ENCODE measurements at places on chromosomes 11 and 22. TPM values are rescaled to one million over a fixed set of nuclear protein-coding genes. Genes with fewer than 3 reads are reported as not detected.

DNA sequence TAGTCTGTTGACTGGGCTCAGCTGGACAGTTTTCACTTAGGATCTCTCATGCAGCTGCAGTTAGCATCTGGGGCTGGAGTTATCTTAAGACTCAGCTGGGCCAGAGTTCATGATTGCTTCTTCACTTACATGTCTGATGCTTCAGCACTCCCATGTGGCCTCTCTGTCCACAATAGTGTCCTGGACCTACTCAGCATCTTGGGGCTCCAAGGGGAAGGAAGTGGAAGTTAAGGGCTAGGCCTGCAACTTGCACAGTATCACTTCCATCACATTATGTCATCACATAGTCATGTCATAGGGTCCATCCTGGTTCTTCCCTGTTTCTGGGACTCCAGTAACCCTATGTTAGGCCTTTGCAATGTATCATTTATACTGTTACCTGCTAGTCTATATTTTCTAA, 115.9 kb downstream of the C11orf65 start:
- DNase-seq = no peak

DNA sequence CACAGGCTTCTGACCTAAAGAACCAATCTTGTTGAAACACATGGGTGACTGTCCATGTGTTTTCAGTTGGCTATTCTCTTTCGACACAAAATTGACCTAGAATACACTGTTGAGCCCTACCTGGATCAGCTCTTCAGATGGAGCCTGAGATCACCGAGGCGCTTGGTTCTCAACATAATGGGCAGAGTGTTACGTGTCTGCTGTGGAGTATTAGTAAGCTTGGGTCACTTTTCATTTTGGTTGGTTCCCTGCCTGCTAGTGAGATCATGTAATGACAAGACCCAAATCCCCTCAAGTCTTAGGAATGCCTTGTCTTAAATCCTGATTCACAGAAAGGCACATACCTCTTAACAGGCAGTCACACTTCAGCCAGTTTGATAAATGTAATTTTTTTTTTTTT, 8.7 kb downstream of the MED19 start:
- DNase-seq = no peak

- no peak for DNase-seq
Measured at GRCh38 chr11:19633276-19633675, 79.4 kb upstream of the NAV2 start.

DNA sequence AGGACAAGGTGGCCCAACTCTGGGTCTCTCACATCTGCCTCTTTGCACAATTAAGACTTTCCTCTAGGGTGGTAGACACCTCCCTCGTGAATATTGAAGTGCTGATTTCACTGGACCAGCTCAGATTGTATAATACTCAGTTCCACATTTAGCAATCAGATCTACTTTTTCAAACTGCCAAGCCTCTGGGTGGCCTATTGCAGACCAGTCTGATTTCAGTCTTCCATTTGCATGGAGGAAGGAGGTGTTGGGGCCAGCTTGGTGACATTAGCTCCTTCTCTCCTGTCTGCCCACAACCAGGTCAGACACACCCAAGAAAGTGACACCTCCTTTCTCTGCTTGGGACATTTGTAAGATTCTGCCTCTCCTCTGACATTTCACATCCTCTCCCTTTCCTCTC, 78.2 kb downstream of the PPFIBP2 start:
- DNase-seq = peak; percentile 22

DNA sequence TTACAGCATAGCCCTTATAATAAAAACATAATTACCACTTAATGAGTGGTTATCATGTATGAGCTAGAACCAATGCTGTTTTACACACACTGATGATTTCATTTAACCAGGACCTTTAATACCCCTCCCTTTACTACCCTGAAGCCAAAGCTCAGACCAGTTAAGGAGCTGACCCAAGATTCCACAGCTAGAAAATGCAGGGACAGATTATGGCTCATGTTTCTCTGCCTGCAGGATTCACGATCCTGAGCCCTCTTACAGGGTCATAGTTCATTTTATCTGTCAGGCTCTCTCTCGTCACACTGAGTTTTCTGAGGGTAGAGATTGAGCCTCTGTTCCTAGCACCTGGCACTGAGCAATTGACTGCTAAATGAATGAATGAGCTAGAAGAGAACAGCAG, 27.4 kb downstream of the TUB start:
- DNase-seq = no peak

GRCh38 chr11:128865490-128865889, 1.6 kb downstream of the KCNJ1 start:
- no peak for DNase-seq

- no peak for DNase-seq
Measured at GRCh38 chr22:24416095-24416494, 11.3 kb upstream of the ADORA2A start.

- no peak for DNase-seq
Measured at GRCh38 chr11:57479911-57480310, 19.6 kb downstream of the RTN4RL2 start.

DNA sequence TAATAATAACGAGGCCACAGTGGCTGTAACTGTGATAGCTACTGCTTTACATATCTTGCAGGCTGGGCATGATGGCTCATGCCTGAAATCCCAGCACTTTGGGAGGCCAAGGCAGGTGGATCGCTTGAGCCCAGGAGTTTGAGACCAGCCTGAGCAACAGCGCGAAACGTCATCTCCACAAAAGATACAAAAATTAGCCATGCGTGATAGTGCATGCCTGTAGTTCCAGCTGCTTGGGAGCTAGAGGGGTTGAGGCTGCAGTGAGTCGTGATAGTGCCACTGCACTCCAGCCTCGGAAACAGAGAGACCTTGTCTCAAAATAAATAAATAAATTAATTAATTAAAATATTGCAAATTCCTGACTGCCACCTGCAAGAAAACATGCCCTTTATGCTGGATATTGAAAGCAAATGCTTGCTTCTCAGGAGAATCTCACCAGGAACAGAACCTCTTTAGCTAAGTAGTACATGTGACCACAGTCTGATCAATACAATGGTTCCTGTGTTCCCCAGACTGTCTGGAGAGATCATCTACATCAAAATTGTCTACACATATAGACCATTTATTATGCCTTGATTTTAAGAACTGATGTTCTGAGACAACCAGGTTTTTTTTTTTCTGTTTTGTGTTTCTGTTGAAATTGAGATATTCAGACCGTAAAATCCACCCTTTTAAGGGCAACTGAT, 6.3 kb downstream of the ZBTB3 start:
- DNase-seq = no peak

- DNase-seq = no peak
Measured at GRCh38 chr11:130150790-130151189, 8.8 kb upstream of the ST14 start.

DNA sequence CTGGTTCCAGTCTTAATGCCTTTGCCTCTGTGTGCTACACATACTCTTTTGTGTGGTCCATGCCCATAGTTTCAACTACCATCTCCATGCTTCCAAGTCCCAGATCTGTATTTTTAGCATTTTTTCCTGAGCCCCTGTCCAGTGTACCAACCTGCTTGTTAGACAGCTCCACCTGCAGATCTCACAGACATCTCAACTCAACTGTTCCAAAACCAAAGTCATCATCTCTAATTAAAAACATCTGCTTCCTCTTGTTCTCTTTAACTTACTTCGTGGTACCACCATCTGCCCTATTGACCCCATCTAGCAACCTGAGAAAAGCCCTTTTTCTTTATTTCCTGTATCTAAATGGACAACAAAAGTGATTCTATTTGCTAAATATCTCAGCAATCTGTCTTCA, 8.6 kb upstream of the KMT2A start:
- DNase-seq = no peak

- peak; percentile 65 for DNase-seq
Measured at GRCh38 chr22:28019881-28020861, 101.1 kb upstream of the PITPNB start.

DNA sequence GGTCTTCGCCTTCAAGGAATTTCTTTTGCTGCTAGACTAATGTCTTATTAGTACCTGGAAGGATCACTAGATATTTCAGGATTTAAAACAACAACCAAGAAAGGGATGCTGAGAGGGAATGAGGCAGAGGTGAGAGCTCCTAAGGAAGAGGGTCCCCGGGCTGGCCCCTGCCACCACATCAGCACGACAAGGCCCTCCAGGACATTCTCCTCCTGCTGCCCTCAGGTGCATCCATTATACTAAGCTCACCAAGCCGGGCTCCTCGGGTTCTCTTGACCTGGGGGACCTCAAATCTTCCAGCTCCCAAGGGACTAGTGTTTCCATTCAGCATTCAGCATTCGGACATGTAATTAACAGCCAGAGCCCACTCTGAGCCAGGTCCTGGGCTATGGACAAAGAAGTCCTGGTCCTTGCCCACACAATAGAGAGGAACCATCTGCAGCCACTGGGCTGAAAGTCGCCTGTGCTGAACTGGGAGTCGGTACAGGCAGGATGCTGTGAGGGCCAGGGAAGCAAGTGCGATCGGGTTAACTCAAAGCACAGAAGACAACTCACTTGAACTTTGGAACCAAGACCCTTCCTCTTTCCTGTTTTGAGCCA, 29.4 kb upstream of the OAF start:
- DNase-seq = no peak

GRCh38 chr22:24230911-24231656, 13.8 kb downstream of the GGT5 start:
- DNase-seq = peak; percentile 71

DNA sequence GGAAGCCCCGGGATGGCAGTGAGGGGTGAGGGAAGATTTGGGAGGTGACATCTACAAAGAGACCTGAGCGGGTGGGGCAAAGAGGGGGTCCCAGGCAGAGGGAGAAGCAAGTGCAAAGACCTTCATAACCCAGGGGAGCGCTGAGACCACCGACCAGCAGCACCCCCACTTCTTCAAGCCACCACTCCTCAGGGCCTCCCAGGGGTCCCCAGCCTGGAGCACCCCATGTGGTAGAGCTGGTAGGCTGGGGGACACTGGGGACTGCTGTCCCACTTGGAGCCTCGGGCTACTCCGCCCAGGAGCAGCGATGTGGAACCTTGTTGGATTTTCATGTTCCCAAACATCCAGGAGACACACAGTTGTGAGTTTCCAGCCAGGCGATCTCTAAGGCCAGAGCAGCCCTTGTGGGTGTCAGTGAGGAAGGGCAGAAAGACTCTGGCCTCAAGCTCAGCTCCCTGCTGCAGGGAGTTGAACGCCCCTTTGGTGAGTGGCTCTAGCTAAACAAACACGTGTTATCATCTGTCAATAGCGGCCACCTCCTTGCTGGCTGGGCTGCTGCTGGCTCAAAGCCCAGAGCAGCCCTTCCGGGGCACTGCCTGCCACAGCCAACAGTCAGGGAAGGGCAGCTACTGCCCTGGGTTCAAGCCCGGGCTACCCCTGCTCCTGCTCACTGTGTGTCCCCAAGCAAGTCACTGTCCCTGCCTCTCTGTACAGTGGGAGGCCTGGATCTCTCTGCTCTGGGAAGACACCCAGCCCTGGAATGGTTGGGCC, 25.7 kb upstream of the CHKA start:
- no peak for DNase-seq

DNA sequence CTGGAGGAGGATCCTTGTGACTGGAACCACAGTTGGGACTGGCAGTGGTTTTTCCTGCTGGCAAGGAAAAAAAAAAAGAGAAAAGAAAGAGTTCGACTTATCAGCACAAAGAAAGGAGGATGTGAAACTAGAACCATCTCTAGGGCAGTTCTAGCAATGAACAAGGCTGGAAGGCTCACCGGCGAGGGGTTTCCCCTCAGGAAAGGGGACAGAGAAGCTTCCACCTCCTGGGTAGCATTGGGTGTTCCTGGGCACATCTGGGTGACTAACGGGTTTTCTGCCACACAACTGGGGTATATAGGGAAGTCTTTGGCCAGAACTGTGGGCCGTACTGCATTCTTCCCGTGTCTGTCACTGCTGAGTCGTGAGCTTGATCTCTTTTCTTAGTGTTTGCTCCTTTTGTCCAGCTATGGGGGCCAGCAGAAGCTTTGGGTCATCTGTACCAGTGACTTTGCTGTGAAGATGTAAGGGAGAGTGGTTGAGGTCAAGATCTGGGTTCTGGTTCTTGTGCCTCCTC, 109.4 kb upstream of the OR4B1 start:
- peak; percentile 38 for DNase-seq

FGF3 gene
- total RNA-seq = not detected

PGA5 gene
- not detected for total RNA-seq

VSIG10L2 gene
- total RNA-seq = not detected

GGTLC3 gene
- not detected for total RNA-seq

RAB36 gene
- not detected for total RNA-seq

BCL2L13 gene
- total RNA-seq = 29.4 TPM

CDC42EP2 gene
- 0.70 TPM for total RNA-seq

ACTN3 gene
- total RNA-seq = 0.30 TPM

SLC15A3 gene
- total RNA-seq = 1.0 TPM

GCAT gene
- 14.1 TPM for total RNA-seq

SCGB1C1 gene
- not detected for total RNA-seq

C22orf23 gene
- not detected for total RNA-seq

NAALAD2 gene
- not detected for total RNA-seq

Measured in activated CD4-positive, alpha-beta memory T cell treated with anti-CD3 and anti-CD28 coated beads, Interleukin-2, amount 10 ng/mL, durations not matched to agents 7 days and 5 days (primary cell).